Spinal cord (tissue), 10 donors: ENCODE measurements at places on chromosomes 16 and 17. TPM values are rescaled to one million over a fixed set of nuclear protein-coding genes. Genes with fewer than 3 reads are reported as not detected.
A peak's percentile ranks its signal among the peaks of the same experiment; 100 is the strongest.

GRCh38 chr17:8122422-8122923, 1.4 kb downstream of the HES7 start:
- H3K27me3 ChIP-seq: peaks cover 40% of the 10 kb centered on the region
- H3K36me3 ChIP-seq: no peaks in the 10 kb centered on the region
- no peak for DNase-seq
- H3K4me3 ChIP-seq: peak overlapping the region; percentile 82

DNA sequence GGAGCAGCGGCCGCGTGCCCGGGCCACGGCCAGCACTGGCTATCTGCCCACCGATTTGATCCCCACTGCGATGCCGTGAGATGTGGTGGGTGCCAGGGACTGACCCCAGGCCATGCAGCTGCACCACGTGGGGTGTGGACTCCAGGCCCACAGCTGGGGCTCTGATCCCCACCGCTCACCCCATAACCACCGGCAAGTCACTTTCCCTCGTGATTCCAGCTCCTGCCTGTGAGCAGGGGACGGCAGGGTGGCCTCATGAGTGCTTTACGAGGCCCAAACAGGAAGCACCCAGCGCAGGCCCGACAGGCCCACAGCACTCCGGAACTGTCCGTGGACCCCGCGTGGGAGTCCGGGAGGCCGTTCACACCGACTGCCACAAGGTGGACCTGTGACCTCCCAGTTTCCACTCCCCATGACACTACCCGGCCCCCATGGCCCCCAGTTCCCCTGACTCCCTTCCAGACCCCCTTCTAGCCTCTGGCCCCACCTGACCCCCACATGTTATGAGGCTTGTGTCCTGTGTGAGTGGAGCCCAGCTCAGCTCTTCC, 616 bp downstream of the PTX4 start:
- DNase-seq: no peak
- no peaks in the 10 kb centered on the region for H3K36me3 ChIP-seq
- no peak overlapping the region for H3K27ac ChIP-seq
- H3K4me1 ChIP-seq: peaks cover 15% of the 10 kb centered on the region
- no peak overlapping the region for H3K4me3 ChIP-seq

DNA sequence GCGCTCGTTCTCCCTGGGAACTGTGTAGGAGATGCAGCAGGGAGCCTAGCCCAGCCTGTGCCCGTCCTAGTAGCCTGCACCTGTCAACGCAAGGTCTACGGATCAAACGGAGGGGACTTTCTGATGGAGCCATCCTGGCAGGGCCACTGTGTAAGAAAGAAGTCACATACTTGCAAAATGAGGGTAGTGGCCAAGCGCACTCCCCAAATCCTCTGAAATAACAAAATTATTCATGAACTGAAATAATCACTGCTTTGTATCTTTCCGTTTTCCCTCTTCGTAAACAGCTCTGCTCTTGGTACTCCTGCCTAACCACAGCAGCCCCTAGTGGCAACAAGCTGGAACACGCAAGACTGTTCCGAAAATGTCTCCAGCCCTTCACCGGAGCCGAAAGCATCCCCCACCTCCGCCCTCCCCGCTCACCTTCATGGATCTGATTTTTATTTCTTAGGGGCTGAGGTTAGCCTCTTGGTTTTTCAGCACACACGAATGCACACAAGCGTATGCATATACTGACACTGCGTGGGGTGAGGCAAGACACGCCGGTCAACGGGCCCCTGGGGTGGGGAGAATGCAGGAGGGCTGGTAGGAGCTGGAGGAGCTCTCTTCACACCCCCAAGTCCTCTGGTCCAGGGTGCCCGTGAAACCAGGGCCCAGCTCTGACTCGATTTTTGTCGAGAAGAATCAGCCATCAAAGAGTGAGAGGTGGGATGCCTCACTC, 100.8 kb downstream of the ABCC12 start:
- DNase-seq: peak; percentile 91
- H3K36me3 ChIP-seq: no peaks in the 10 kb centered on the region
- no peaks in the 10 kb centered on the region for H3K27me3 ChIP-seq
- peak overlapping the region; percentile 16 for H3K4me3 ChIP-seq
- H3K27ac ChIP-seq: no peak overlapping the region

DNA sequence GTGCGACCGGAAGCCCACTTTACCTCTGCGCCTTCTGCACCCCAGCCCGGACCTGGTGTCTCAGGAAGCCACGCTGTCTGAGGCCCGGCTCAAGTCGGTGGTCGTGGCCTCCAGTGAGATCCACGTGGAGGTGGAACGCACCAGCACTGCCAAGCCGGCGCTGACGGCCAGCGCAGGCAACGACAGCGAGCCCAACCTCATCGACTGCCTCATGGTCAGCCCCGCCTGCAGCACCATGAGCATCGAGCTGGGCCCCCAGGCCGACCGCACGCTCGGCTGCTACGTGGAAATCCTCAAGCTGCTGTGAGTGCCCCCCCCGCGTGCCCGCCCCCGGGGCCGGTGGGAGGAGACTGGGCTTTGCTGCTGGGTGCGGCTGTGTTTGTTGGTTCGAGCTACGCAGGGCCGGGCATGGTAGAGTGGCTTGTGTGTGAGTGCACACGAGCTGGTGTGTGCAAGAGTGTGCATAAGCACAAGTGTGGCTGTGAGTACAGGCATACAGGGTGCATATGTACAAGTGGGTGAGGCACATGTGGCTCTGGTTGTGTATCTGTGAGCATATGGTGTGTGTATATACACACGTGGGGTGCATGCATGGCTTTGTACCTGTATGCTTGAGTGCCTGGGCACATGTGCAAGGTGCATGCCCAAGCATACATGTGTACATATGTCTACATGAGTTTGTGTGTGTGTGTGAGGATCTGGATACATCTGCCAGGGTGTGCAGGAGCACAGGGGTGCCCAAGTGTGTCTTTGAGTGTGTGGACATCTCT, 100.6 kb upstream of the PLCG2 start:
- peaks cover 57% of the 10 kb centered on the region for H3K36me3 ChIP-seq
- no peak for DNase-seq
- peaks cover 32% of the 10 kb centered on the region for H3K4me1 ChIP-seq

- H3K4me1 ChIP-seq: peaks cover 6% of the 10 kb centered on the region
- no peak overlapping the region for H3K4me3 ChIP-seq
- peaks cover 32% of the 10 kb centered on the region for H3K27me3 ChIP-seq
- DNase-seq: no peak
Observed at GRCh38 chr16:55367866-55368603, 44.0 kb downstream of the IRX6 start.

DNA sequence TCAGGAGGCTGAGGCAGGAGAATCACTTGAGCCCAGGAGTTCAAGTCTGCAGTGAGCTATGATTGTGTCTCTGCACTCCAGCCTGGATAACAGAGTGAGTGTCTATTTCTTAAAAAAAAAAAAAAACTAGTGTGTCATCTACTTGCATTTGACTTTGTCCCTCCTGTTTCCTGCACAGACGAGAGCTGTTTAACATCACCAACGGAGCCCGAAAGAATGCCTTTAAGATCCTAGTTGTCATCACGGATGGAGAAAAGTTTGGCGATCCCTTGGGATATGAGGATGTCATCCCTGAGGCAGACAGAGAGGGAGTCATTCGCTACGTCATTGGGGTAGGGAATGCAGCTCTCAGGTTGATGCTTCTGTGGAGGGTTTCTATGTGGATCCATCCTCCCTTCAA, 13.4 kb downstream of the ITGAM start:
- DNase-seq: no peak
- H3K27ac ChIP-seq: no peak overlapping the region
- H3K27me3 ChIP-seq: no peaks in the 10 kb centered on the region
- H3K4me1 ChIP-seq: no peaks in the 10 kb centered on the region
- H3K4me3 ChIP-seq: no peak overlapping the region

GRCh38 chr17:39769974-39770587, 32.3 kb downstream of the GRB7 start:
- peaks cover 4% of the 10 kb centered on the region for H3K27me3 ChIP-seq
- no peak overlapping the region for H3K4me3 ChIP-seq
- no peak overlapping the region for H3K27ac ChIP-seq
- no peaks in the 10 kb centered on the region for H3K4me1 ChIP-seq
- no peaks in the 10 kb centered on the region for H3K36me3 ChIP-seq

- H3K27ac ChIP-seq: no peak overlapping the region
- H3K4me1 ChIP-seq: peaks cover 3% of the 10 kb centered on the region
- H3K36me3 ChIP-seq: no peaks in the 10 kb centered on the region
- H3K27me3 ChIP-seq: no peaks in the 10 kb centered on the region
Observed at GRCh38 chr16:79721270-79721669, 120.7 kb upstream of the MAF start.

GRCh38 chr16:67579686-67580085, 17.4 kb downstream of the CTCF start:
- peaks cover 17% of the 10 kb centered on the region for H3K36me3 ChIP-seq
- no peak overlapping the region for H3K27ac ChIP-seq
- no peak for DNase-seq

DNA sequence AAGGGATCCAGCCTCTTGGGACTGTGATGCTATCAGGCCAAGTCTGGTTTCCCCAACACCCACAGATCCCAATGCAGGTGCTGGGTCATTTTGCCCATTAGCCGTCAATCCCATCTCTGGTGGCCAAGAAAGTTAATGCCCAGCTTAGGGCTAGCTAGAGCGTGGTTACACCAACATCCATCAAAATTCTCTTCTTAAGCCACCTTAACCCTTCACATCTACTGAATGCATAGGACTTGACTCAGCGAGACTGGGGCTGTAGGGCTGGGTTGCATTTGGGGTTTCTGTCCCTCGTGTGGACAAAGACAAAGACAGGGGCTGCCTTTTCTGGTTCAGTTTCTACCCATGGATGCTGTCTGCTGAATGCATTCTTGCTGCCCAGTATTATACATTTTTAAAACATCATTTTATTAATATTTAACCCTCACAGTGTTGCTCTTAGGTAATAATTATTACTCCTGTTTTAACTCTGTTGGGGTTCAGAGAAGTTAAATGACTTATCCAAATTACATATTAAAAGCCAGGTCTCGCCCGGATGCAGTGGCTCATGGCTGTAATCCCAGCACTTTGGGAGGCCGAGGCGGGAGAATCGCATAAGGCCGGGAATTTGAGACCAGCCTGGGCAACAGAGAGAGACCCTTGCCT, 141.1 kb upstream of the NOL11 start:
- DNase-seq: no peak
- H3K36me3 ChIP-seq: peaks cover 5% of the 10 kb centered on the region
- H3K4me1 ChIP-seq: peaks cover 8% of the 10 kb centered on the region
- H3K27ac ChIP-seq: no peak overlapping the region
- no peak overlapping the region for H3K4me3 ChIP-seq
- no peaks in the 10 kb centered on the region for H3K27me3 ChIP-seq

- no peak overlapping the region for H3K4me3 ChIP-seq
- no peak overlapping the region for H3K27ac ChIP-seq
- no peaks in the 10 kb centered on the region for H3K27me3 ChIP-seq
- peaks cover 47% of the 10 kb centered on the region for H3K4me1 ChIP-seq
Observed at GRCh38 chr17:7719661-7720060, 2.1 kb downstream of the DNAH2 start.

GRCh38 chr17:40454613-40454995, 11.4 kb downstream of the IGFBP4 start:
- peaks cover 3% of the 10 kb centered on the region for H3K27me3 ChIP-seq
- H3K27ac ChIP-seq: no peak overlapping the region
- no peak overlapping the region for H3K4me3 ChIP-seq
- peaks cover 27% of the 10 kb centered on the region for H3K4me1 ChIP-seq
- H3K36me3 ChIP-seq: peaks cover 24% of the 10 kb centered on the region

DNA sequence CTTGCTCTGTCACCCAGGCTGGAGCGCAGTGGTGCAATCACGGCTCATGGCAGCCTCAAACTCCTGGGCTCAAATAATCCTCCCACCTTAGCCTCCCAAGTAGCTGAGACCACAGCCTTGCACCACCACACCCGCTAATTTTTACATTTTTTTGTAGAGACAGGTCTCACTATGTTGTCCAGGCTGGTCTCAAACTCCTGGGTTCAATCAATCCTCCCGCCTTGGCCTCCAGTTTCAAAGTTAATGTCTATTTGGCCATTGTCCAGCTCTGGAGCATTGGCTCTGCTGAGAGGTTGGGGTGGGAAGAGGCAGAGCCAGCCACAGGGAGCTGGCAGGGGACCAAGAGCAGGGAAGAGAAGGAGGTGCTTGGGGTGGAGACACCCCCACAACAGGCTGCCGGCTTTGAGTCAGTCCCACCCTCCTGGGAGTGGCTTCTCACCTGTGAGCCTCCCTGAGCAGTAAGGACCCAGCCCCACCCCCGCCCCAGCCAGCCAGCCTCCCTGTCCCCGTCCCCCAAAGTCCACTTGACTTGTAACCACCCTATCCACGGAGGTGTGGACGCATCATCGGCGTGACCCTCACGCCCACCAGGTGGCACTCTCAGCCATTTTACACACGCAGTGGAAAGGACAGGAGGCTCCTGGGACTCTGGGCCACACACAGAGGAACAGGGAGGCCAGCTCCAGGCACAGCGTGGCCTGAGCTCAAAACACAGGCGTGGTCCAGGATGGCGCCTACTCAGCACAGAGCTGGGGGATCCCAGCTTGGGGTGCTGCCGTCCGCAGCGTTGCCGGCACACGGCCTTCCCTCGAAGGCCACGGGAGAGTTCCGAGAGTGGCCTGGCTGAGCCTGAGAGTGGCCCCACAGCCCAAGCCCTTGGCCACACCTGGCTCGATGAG, 22.8 kb upstream of the PVALEF start:
- DNase-seq: peak; percentile 87
- no peak overlapping the region for H3K4me3 ChIP-seq
- no peak overlapping the region for H3K27ac ChIP-seq
- peaks cover 26% of the 10 kb centered on the region for H3K36me3 ChIP-seq
- peaks cover 32% of the 10 kb centered on the region for H3K4me1 ChIP-seq
- no peaks in the 10 kb centered on the region for H3K27me3 ChIP-seq

DNA sequence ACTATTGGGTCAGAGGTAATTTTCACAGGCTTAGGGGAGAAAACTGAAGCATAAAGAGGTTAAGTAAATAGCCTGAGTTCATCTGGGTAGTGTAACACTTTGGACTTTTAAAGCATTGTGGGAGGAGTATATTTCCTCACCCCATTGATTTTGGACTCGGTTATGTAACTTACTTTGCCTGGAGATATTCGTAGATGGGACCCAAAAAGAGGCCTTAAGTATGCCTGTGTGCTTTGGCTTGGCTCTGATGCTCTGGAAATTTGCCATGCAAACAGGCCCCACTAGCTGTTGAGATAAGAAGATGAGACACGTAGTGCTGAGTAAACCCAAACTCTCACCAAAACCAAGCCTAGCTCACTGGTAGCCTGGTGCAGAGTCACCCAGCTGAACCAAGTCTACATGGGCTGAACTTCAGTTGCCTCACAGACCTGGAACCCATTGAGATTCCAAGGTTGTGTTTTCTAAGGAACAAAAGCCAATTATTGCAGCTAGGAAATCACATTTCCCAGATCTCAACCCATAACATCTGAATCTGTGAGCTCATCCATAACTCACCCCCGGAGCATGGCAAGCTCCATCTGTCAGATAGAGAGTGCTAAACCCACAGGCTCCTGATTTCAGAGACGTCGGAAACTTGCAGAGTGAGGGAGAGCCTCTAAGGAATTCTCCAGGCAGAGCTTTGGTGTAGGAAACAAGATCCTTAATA, 536.0 kb upstream of the C16orf82 start:
- H3K36me3 ChIP-seq: no peaks in the 10 kb centered on the region
- no peak overlapping the region for H3K27ac ChIP-seq
- H3K4me1 ChIP-seq: no peaks in the 10 kb centered on the region
- no peak overlapping the region for H3K4me3 ChIP-seq
- H3K27me3 ChIP-seq: no peaks in the 10 kb centered on the region

Gene CARD14
- 0.50 TPM for total RNA-seq

Gene PERCC1
- not detected for total RNA-seq

Gene USP31
- 22.5 TPM for total RNA-seq

Gene UNC13D
- 4.0 TPM for total RNA-seq

Gene DRG2
- total RNA-seq: 41.8 TPM

Gene TBC1D3
- not detected for total RNA-seq
